ENCODE measurements at places on chromosomes 2 and 18.

GRCh38 chr2:183089192-183089851, 10.8 kb downstream of the DUSP19 start:
- DNase-seq: no peak

- DNase-seq: no peak
Measured at GRCh38 chr2:64601034-64601754, 52.5 kb downstream of the SERTAD2 start.

GRCh38 chr2:180778291-180778690, 202.1 kb upstream of the UBE2E3 start:
- DNase-seq: no peak

DNA sequence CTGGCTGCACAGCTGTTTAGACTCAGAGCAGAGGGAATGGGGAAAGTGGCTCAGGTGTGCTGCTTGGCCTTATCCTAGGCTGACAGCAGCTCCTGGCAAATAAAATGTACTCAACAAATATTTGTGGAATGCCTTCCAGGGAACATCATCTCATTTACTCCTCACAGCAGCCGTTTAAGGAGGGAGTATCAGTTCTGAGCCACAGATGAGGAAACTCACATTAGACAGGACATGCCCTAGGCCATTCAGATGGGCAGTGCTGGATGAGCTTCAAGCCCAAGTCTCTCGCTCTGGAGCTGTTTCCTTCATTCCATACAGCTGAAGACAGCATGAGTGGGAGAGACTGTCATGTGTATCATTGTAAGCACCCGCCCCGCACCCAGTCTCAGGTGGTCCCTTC, 129.6 kb upstream of the CNGA3 start:
- DNase-seq: no peak

GRCh38 chr2:14231391-14231898, 401.1 kb upstream of the LRATD1 start:
- DNase-seq: no peak

- DNase-seq: no peak
Measured at GRCh38 chr18:11980163-11980493, 1.2 kb upstream of the IMPA2 start.

- DNase-seq: no peak
Measured at GRCh38 chr2:85395912-85396475, 14.2 kb downstream of the CAPG start.

- no peak for DNase-seq
Measured at GRCh38 chr2:96884299-96885094, 14.6 kb upstream of the SEMA4C start.

- DNase-seq: no peak
Measured at GRCh38 chr18:77022556-77022955, 110.0 kb downstream of the MBP start.

GRCh38 chr2:193469251-193469650, 1274.5 kb upstream of the TMEFF2 start:
- DNase-seq: no peak

DNA sequence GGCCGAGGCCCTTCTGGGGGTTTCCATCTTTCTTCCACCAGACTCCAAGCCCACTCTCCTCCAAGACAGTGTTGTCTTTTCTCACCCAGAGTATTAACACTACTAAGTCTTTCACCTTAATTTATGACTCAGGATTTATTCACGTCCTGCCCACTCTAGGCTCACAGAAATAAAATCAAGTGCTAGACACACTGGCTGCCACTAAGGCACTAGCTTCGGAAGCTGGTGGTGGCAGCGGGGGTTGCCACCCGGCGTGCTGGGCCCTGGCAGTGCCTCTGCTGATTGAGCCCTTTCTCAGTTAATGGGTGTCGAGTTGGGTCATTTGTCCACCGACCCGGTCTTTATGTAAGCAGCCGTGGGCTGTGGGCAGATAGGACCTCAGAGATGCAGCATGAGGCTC, 93.6 kb upstream of the FZD5 start:
- DNase-seq: no peak

GRCh38 chr2:7034303-7034702, 117.1 kb downstream of the RNF144A start:
- no peak for DNase-seq

- DNase-seq: no peak
Measured at GRCh38 chr2:216908300-216908699, 48.4 kb upstream of the TNP1 start.

DNA sequence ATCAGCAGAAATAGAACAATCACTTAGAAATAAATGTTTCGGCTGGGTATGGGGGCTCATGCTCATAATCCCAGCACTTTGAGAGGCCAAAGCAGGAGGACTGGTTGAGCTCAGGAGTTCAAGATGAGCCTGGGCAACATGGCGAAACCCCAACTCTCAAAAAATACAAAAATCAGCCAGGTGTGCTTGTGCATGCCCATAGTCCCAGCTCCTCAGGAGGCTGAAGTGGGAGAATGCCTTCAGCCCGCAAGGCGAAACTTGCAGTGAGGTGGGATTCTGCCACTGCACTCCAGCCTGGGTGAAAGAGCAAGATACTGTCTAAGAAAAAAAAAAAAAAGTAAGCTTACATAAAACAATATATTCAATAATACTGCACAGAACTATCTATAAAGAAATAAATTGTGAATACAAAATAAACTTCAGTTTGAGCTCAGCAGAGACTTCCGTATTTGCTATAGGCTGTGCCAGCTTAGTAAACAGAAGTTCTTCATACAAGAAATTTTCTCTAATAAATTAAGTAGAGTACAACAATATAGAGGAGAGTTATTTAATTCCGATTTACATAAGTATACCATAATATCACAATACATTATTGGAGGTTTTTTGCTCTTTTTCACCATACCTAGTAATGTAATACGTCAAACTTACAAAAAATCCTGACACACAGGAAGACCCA, 43.6 kb downstream of the SRBD1 start:
- DNase-seq: no peak

DNA sequence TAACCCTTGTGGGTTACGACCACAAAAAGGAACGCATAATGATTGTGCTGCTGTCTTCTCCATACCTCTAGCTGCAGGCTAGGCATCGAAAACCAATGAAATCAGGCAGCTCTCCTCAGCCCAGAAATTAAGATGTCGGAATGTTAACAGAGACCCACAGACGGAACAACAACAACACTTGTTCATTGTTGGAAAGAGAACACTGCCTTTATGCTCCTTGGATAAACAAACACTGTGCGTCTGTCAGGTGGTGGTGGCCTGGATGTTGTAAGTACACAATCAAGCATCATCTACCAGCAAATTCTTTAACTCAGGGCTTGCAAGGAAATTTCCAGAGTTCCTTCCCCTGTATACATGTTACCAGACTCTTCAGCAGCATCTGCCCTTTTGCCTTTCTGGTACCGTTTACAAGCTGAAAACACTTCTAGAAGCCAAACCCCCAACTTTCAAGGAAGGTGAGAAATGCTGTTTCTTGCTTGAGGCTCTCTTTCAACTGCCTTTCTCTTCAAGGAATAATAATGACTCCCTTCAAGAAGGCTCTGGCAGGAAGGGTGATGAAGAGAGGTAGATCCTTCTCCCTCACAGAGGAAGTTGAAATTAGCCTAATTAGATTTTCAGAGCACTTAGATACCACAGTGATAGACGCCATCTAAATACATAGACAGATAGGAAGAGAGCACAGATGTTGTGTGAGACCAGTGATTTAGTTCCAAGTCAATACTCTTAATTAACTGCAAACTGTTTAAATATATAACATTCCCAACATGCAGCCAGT, 332.7 kb downstream of the ZNF521 start:
- DNase-seq: no peak

DNA sequence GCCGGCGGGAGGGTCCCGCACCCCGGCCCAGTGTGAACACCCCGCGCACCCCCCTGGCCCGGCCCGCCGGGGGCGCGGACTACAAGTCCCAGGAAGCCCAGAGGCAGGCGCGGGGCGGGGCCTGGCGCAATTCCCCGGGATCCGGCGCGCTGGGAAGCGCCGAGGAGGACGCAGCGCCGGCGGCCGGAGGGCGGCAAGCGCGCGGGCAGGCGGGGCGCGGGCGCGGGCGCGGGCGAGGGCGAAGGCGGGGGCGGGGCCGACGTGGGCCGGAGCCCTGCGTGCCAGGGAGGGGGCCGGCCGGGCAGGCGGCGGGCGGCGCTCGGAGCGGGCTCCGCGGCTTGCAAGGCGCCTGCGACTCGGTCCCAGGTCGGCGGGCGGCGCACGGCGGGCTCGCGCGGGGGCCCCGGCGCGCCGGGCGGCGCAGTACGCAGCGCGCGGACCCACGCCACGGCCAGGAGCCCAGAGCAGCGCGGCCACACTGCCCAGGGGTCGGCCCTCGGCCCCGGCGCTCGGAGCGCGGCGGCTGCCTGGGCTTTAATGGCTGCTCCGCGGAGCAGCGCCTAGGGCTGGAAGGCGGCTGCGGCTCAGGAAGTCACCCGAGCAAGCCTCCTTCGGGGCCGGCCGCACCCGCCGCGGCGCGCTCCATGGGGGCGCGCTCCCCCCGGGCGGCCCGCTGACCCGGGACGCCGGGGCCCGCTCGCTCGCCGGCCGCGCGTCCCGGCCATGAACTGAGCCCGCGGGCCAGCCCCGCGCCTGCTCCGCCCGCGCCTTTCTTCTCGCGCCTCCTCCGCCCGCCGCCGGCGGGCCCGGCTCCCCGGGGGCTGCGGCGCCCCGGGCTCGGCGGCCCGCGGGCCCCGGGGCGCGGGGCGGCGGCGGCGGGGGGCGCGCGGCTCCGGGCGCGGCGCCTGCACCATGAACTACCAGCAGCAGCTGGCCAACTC, at the start of gene AGAP1:
AGAP1 (plus strand) TSS at position 269 of the 941 bp plus-strand sequence.
- DNase-seq: no peak

GRCh38 chr18:79026491-79026890, 42.7 kb upstream of the ATP9B start:
- DNase-seq: no peak

- DNase-seq: no peak
Measured at GRCh38 chr2:62800618-62801017, 95.1 kb downstream of the EHBP1 start.

DNA sequence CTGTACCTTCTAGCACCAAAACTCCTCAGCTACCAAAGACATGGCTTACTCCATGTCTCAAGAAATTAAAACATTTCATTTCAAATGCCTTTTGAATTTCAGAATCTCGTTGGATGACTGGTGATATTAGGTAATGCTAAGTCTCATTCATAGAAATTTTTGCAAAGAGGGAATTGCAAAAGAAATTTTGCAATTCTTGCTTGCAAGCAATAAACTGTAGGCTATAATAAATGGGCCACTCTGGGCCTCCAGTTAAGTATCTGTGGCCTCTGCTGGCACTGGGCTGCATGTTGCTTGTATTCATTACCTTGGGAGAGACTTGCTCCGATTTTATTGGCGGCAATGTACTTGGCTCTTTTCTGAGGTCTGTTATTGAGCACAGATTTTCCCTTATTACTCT, 2.8 kb upstream of the LCLAT1 start:
- no peak for DNase-seq

DNA sequence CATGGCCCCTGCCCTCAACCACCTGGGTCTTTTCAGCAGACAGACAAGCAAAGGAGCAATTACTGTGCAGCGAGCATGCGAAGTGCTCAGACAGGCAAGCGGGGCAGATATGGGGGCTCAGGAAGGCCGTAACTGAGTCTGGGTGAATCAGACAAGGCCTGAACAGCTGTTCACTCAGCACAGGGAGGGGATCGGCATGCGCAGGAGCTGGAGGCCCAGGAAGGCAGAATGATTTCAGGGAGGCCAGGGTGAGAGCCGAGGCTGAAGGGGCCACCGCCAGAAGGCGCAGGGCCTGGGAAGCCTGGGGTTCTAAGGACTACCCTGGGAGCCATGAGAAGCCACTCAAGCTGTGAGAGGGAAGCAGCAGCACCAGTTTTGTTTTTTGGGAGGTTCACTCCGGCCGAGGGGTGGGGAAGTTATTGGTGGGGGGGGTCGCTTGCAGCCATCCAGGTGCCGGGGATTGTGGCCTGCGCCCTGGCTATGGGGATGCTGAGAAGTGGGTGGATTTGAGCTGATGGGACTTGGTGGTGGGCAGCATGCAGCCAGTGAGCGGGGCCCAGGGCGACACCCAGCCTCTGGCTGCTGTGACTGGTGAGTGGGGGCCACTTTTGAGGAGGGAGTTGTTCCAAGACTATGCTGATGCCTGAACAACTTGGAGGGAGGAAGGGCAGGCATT, 132.2 kb downstream of the TSN start:
- no peak for DNase-seq

All from stimulated activated CD8-positive, alpha-beta memory T cell treated with anti-CD3 and anti-CD28 coated beads, Interleukin-2, amount 100 ng/mL, for 1 hour (primary cell).